ENCODE measurements at places on chromosomes 12 and 14. TPM values are rescaled to one million over a fixed set of nuclear protein-coding genes. Genes with fewer than 3 reads are reported as not detected.

DNA sequence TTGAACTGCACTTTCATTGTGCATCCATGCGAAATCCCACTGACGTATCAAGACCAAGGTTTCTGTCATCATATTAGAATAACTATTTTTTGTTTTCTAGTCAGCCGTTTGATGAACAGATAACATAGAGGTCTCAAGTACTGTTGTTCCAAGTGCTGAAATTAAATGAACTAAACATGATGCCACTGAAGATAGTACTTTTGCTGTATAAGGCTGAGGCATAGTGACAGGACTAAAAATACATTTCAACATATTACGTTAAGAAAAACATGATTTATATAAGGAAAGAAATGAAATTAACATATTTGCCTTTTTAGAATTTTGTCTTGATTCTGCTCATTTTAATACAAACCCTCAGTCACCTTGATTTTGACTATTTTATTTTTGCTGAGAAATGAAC, 82.2 kb downstream of the ANO6 start:
- DNase-seq = no peak

Gene CLEC1B
- not detected for total RNA-seq

- no peak for DNase-seq
Observed at GRCh38 chr12:56315249-56315621, 553 bp downstream of the CNPY2 start.

Gene TAS2R8
- total RNA-seq = not detected

Data from activated T-cell treated with anti-CD3 and anti-CD28 coated beads, Interleukin-2, amount 50 U/mL, for 72 hours (primary cell).